ENCODE measurements at places on chromosomes 3 and 15.

- DNase-seq = no peak
Observed at GRCh38 chr15:79116771-79117170, 26.2 kb upstream of the RASGRF1 start.

- DNase-seq = no peak
Observed at GRCh38 chr3:123993818-123994217, 1.9 kb upstream of the ROPN1 start.

DNA sequence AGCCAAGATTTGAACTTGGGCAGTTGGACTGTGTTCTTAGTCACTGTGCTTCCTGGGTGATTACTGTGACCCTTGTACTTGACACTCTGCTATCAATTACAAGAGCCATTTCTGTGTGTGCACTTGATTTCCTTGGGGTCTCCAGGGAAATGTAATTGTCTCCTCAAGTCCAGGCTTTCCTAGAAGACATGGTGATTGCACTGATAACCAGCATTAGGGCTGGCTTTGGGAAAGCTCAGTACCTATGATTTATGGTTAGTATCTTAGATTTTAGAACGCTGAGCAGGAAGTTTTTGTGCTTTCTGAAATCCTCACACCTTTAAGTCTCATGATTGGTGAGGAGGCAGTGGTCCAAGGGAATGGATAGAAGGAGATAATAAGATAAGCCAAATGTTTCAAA lies 1.6 kb upstream of the CLDN11 start:
- DNase-seq = no peak

GRCh38 chr15:78985859-78986475 lies 41.1 kb upstream of the CTSH start:
- DNase-seq = no peak

DNA sequence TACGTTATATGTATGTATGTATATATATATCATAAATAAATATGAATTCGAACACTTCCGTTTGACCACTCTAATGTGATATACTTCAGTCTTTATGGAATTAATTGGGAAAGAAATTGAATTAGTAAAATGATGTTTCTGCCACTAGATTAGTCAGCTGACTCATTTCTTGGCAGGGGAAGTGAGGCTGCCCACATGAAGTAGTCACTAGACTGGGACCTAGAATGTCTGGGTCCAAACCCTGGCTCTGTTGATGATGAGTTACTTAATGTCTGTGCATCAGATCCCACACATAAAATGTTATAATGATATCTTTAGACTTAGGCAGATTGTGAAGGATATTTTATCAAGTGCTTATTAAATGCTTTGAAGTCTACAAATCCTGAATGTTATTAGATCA lies 27.4 kb upstream of the ARL14 start:
- no peak for DNase-seq

- DNase-seq = no peak
Observed at GRCh38 chr3:170360916-170361315, 3.4 kb downstream of the SKIL start.

DNA sequence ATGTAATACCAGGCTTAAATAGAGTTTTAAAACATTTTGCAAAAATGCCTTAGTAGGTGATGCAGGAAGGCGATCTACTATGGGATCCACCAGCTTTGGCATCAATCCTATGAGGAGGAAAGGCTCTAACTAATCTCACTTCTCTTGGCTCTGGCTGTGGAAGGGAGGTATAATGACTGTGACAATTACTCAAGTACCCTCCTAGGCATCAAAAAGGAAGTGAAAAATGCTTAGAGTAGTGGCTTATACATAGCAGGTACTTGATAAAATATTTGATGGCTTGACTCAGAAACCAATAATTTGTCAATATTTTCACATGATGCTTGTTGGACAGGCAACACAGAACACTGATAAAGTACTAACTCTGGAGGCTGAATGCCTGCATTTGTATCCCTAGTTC lies 34.1 kb upstream of the SERPINI2 start:
- no peak for DNase-seq

GRCh38 chr3:107366766-107367165 lies 10.5 kb upstream of the CCDC54 start:
- DNase-seq = no peak

DNA sequence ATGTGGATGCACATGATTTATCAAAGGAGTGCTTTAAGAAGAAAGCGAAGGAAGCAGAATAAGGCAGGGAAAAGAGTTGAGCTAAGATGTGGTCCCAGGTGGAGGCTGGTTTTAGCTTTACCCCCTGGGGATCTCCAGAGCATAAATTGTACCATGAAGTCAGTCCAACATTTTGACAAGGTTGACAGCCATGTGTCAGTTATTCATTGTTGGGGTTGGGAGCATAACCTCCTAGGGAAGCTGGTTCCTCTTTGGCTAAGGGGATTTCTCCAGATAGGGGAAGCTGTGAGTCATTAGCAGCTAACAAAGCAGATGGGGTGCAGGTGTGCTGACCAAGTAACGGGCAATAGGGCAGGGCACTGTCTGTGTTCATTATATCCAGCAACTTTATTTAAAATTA lies 123.7 kb upstream of the IGSF10 start:
- no peak for DNase-seq

DNA sequence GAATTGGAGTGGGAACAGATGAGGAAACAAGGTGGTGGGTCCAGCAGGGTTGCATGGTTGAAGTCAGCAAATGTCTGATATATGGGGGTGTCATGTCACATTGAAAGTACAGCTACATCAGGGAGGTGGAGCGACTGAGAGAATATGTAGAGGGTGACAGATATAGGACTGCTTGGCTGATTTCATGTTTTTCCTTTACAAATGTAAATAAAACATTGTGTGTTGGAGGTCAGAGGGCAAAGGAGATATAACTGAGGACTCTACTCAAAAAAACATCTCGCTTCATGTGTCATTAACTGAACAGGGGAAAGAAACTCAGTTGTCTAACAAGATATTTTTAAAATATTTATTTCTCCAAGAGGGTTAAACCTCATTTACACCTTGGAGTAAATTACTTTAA lies 177.7 kb downstream of the TIGIT start:
- DNase-seq = no peak

- DNase-seq = no peak
Observed at GRCh38 chr3:9251055-9251786, 1.8 kb upstream of the SRGAP3 start.

- DNase-seq = no peak
Observed at GRCh38 chr3:56903231-56903782, 101.6 kb upstream of the ARHGEF3 start.

DNA sequence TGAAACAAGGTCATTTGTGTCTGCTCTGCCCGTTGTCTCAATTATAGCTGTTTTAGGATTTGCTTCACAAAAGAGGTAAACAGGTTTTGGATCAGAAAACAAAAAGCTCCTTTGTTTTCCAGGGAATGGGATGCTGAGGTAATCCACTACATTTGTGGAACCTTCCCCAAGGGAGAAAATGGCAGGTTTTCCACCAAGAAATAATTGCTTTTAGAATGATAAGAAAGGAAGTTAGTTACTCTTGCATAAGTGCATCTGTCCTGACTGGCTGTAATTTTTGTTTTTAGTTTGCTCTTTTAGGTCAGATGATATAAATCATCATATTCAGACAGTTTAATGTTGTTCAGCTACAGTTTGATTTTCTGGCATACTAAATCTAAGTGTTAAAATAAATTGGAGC lies 198.5 kb upstream of the COL8A1 start:
- no peak for DNase-seq

- no peak for DNase-seq
Observed at GRCh38 chr3:94423578-94423977, 360.7 kb downstream of the NSUN3 start.

GRCh38 chr3:30681649-30682211 lies 75.3 kb downstream of the TGFBR2 start:
- DNase-seq = no peak

GRCh38 chr15:25846377-25846776 lies 16.8 kb downstream of the ATP10A start:
- DNase-seq = peak; percentile 71

- no peak for DNase-seq
Observed at GRCh38 chr3:61029194-61029593, 222.1 kb downstream of the FHIT start.

- no peak for DNase-seq
Observed at GRCh38 chr3:175005881-175006280, 146.7 kb downstream of the NAALADL2 start.

GRCh38 chr15:75031848-75032247 lies 8.5 kb downstream of the PPCDC start:
- no peak for DNase-seq

GRCh38 chr3:39232859-39233258 lies 40.5 kb upstream of the XIRP1 start:
- DNase-seq = no peak
